ENCODE measurements at places on chromosomes 6 and 20.

GRCh38 chr6:3260772-3261517 is 2.2 kb downstream of the PSMG4 start:
- DNase-seq, result no peak

DNA sequence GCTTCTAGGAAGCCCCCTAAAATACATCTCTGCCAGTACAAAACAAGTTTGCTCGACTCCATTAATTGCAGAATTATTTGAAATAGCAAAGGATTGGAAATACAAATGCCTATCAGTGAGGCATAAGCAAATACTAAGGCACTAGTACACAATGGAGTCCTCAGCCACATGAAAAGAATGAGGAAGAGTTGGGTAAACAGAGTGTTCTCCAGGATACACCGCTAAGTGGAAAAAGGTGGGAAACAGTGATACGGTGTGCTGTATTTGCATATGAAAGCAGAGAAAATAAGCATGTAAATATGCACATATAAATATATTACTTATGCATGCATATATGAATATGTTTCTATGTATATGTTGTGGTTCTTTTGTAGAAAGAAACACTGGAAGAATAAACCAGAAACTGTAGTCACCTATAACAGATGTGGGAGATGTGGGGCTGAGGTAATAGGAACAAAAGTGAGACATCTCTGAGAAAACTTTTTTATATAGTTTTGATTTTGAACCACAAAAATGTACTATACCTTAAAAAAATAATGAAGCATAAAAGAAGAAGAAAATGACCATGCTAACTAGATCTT is 143.4 kb upstream of the MYLIP start:
- DNase-seq, result no peak

GRCh38 chr6:90454836-90455427 is 131.9 kb downstream of the MAP3K7 start:
- no peak for DNase-seq

- DNase-seq, result no peak
Measured at GRCh38 chr20:41563087-41563486, 55.1 kb downstream of the CHD6 start.

DNA sequence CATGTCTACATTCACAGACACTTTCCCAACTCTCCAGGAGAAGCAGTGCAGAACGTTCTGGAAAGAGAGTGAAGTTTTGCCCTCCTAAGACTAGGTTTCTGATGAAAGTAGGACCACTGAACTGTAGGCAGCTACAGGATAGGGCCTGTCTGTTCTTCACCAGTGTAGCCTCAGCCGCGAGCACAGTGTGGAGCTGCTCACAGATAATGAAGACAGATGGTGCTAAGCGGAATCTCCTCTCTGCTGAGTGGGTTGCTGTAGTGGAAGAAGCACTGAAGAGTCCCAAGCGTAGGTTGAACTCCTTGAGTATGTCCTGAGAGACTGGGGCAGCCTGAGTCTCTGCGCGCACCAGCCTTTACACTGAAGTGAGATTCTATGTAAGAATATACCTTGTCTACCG is 170.2 kb downstream of the PACRG start:
- DNase-seq, result no peak

DNA sequence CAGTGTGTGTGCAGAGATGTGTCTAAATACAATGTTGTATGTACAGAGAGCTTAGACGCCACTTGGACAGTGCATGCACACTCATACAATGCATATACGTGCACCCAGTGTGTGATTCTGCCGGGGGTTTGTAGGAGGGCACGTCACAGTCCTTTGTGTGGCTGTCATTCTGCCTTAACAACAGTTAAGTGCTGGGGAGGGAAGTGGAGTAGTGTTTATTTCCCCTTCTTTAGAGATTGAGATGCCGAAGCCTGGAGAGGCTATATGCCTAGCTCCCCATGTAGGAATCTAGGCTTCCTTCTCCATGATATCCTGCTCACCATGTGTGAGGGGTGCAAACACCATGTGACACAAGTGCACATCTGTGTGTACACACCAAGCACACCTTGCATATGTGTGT is 38.2 kb downstream of the MDFI start:
- no peak for DNase-seq

DNA sequence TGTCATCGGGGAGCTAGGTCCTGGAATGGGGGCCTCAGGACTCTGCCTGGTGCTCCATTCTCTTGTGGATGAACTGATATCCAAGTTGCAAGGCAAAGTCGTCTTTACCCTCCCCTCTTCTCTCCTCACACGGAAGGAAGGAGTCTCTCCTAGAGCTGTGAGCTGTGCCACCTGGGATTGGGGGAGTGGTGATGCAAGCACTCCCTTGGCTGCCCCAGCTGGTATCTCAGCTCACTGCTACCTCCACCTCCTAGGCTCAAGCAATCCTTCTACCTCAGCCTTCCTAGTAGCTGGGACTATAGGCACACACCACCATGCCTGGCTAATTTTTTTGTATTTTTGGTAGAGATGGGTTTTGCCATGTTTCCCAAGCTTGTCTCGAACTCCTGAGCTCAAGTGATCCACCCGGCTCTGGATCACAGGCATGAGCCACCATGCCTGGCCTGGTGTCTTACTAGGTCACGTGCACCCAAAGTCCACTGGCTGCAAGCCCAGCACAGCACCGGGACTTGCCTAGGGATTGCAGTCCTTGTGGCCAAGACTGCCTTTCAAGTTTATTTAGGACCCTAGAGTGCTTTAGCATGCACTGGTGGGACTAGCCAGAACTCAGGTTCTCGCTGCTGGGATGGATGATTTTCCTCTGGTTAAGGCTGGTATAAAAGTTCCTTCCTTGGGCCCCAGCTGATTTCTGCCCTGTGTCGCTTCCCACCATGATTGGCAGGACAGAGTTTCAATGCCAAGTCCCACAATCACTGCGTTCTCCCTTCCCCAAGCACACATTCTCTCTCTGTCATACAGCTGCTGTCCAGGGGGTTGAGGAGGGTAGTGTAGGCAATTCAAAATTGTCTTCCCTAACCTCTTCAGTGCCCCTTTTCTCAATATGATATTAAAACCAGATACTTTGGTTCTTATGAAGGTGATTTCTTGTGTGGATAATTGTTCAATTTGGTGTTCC is 33.5 kb downstream of the SMAP1 start:
- no peak for DNase-seq

- no peak for DNase-seq
Measured at GRCh38 chr6:167399599-167399998, 74.7 kb downstream of the TTLL2 start.

DNA sequence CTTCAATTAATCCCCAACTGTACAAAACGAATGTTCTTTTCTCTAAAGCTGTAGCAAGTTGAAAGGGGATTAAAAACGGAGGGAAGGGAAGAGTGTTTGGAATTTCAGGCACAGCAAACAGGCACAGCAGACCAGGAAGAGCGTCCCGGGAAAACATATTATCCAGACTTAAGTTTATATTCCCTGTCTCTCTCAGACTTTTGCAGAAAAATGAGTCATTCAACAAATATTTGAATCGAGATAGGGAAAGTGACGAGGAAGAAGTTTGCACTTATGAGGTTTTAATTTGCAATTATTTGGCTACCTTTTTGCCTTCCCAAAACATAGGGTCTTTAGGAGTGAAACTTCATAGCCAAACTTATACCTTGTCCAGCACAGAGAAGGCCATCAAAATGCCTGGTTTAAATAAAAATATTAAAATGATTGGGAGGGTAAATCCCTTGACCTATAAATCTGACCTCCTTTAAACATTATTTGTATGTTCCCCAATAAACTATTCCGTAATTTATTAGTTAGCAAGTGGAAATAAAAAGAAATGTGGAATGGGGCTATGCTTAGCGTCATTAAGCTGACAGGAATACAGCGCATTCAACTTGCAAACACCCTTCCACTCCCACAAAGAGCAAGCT is 16.0 kb downstream of the HFE start:
- DNase-seq, result no peak

GRCh38 chr20:36808317-36809257 is 35.0 kb upstream of the DSN1 start:
- peak; percentile 77 for DNase-seq

- DNase-seq, result no peak
Measured at GRCh38 chr6:140554421-140554820, 1180.0 kb upstream of the CITED2 start.

DNA sequence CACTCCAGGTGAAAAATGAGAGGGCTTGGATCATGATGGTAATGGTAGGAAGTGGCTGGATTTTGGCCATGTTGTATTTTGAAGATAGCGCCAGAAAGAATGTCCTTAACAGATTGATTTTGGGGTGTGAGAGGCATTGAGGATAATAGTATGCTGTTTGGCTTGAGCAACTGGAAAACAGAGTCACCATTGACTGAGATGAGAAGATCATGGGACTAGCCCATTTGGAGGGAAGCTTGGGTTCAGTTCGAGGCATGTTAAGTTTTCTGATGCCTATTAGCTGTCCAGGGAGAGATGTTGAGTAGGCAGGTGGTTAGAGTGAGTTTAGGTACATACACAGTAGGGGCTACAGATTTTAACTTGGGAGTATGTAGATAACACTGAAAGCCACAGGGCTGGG is 23.3 kb downstream of the PLCG1 start:
- DNase-seq, result no peak

- no peak for DNase-seq
Measured at GRCh38 chr6:25623879-25624278, 28.1 kb upstream of the SCGN start.

DNA sequence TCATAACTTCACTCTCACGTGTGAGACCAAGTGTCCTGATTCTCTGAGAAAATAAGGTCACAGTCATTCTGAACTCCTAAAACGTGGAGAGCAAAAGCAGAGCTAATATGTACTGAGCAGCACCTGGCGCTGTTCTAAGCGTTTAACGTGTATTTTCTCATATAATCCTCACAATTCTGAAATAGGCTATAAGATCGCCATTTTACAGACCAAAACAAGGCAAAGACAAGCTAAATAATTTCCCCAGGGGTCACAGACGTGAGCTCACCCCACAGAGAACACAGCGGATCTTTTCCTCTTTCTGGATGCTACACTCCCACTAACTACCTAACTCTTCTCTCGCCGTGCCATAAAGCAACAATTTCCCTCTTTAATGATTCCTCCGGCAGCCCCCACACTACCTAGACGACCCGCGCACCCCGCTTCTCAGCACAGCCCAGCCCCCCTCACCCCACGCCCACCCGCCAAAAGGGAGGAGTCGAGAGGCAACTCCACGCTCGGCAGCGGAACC is 636 bp downstream of the SUPT3H start:
- peak; percentile 64 for DNase-seq

DNA sequence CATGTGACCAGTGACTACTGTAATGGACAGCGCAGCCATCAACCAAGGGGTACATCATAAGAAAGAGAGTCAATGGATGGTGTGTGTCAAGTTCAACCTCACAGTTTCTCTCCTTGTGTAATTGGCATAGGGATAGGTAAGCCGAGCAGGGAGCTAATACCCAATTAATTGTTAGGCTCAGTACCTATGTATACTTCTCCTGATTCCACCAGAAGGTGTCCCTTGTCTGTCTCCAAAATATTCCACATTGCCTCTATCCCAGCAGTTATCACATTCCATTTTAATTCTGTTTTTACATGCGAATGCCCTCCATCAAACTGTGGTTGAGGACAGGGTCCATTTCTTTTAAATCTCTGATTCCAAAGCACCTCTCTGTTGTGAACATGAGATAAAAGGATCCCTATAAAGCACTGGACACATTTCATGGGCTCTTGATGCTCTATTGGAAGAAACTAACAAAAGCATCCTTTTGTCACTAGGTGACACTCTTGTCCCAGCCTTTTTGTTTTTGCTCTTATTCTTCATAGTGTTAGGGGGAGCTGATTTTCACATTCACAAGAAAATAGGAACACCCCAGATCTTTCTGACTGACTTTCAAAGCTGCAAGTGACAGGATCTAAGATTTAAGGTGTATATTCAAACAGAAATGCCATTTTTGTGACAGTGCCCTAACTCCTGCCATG is 38.9 kb downstream of the FBXO9 start:
- no peak for DNase-seq

DNA sequence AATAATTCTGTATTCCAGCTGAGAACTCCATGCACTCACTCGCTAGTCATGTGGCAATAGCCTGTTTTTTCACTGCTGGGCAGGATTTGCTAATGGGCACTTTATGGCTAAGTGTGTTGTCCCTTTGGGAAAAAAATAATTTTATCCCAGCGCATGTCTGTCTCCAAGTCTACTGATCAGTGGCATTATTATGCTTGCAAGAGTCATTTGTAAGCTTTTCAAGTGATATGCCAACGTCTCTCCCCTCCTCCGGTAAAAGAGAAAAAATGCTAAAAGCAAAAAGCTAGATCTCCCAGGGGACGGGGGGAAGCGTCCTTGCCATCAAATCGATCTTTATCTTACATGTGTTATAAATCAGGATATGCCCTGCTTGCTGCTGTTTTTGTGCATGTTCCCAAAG is 407.7 kb downstream of the CDH26 start:
- DNase-seq, result no peak

- no peak for DNase-seq
Measured at GRCh38 chr6:154292855-154293519, 63.6 kb downstream of the IPCEF1 start.

- DNase-seq, result no peak
Measured at GRCh38 chr20:15706719-15707118, 866.5 kb downstream of the KIF16B start.

DNA sequence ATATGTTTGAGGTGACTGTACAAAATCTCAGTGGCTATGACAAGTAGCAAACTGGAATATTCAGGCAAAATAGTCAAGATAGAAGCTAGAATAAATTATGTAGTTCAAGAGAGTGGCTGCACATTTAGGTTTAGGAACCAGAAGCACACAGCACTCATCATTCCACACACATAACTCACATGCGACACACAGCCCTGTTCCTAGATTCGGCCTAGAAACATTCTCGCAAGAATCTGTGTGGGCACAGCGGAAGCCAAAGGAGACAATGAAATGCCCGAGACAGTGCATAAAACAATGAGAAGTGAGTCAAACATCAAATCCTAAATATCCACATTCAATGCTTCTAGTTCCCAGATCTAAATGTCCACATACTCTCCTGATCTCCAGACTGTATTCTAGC is 9.5 kb upstream of the SUPT3H start:
- no peak for DNase-seq

GRCh38 chr6:56424542-56425083 is 177.2 kb upstream of the COL21A1 start:
- no peak for DNase-seq

- no peak for DNase-seq
Measured at GRCh38 chr20:33837096-33837830, 26.1 kb downstream of the CHMP4B start.

GRCh38 chr20:57409672-57410397 is 18.6 kb downstream of the RBM38 start:
- DNase-seq, result no peak

- no peak for DNase-seq
Measured at GRCh38 chr20:19231359-19232035, 19.1 kb downstream of the SLC24A3 start.

- no peak for DNase-seq
Measured at GRCh38 chr6:75279418-75279817, 5.2 kb downstream of the TMEM30A start.

GRCh38 chr6:130385064-130385695 is 19.4 kb downstream of the TMEM200A start:
- no peak for DNase-seq

DNA sequence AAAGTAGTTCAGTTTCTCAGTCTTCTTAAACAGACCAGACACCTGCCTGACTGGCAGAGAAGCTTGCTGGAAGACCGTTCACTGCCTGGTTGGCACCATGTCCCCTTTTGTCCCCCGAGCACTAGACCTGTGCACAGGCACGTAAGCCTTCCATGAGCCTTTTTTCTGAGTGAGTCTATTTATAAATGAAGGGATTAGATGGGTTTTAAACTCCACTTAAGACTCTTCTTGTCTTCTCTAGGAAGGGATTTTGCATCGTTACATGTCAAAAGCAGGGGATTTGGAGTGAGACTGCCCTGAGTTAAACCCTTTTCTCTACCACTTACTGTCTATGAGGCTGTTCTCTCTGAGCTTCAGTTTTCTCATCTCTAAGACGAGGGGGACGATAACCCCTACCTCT is 37.6 kb downstream of the STK35 start:
- DNase-seq, result no peak

Measured in omental fat pad (tissue), 4 donors.